Esophagus mucosa (tissue), 1 donor: ENCODE measurements at places on chromosomes 2 and 18. TPM values are rescaled to one million over a fixed set of nuclear protein-coding genes. Genes with fewer than 3 reads are reported as not detected.

The CNDP1 gene
- total RNA-seq: not detected

The NEU4 gene
- not detected for total RNA-seq

The EMILIN1 gene
- total RNA-seq: 3.0 TPM

The RSAD2 gene
- 1.6 TPM for total RNA-seq

The DPP10 gene
- total RNA-seq: not detected

The LINC00305 gene
- not detected for total RNA-seq

The INHBB gene
- total RNA-seq: 0.72 TPM

The SCN7A gene
- total RNA-seq: 0.48 TPM

The GYPC gene
- total RNA-seq: 4.9 TPM

The CCT7 gene
- 253 TPM for total RNA-seq

The CD8B2 gene
- not detected for total RNA-seq

The CDCA7 gene
- 14.5 TPM for total RNA-seq

The NCKAP5 gene
- total RNA-seq: 8.9 TPM

The SDC1 gene
- 477 TPM for total RNA-seq

The NAT8 gene
- total RNA-seq: not detected
